ENCODE measurements at places on chromosomes 5 and 9. TPM values are rescaled to one million over a fixed set of nuclear protein-coding genes. Genes with fewer than 3 reads are reported as not detected.

DNA sequence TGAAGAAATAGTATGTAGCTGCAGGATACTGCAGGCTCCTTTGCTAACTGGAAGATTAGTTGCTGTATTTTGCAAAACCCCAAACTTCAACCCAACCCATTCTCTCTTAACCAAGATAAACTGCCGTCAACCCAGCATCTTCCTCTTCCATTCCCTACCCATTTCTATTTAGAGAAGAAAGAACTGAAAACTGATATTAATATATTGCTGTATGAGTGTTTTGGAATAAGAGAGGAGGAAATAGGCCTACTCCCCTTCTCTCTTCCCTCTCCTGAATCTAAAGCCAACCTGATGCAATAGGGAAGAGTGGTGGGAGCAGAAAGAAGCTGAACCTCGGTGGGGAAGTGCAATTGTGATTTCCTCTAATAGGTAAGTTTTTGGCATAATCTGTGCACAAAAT, 83.7 kb downstream of the TMEM215 start:
- no peak for DNase-seq

The ABO gene
- 28.3 TPM for polyA plus RNA-seq

The CYLC2 gene
- not detected for polyA plus RNA-seq

The IRX2 gene
- polyA plus RNA-seq: 19.2 TPM

Data from muscle of arm (tissue), 14 donors.